ENCODE measurements at places on chromosomes 5 and 9.

- no peak for DNase-seq
Measured at GRCh38 chr5:172119921-172120688, 67.9 kb downstream of the STK10 start.

GRCh38 chr9:109870365-109870764 lies 90.4 kb downstream of the PALM2AKAP2 start:
- DNase-seq, result no peak

DNA sequence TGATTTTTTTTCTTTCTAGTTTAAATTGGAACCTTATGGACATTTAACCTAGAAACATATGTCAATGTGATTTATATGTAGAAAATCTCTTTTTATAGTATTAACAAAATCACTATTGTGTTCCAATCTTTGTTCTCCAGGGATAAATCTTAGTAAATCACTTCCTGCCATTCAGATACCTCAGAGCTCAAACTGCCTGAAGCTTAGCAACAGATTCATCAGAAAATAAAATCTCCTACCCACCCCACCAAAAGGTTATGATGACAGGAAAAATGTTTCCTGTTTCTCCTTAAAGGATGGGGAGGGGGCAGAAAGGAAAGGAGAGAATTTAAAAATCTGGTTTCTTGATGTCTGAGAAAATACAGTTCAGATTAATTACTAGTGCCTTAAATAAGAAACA lies 105.0 kb upstream of the TUT7 start:
- DNase-seq, result no peak

DNA sequence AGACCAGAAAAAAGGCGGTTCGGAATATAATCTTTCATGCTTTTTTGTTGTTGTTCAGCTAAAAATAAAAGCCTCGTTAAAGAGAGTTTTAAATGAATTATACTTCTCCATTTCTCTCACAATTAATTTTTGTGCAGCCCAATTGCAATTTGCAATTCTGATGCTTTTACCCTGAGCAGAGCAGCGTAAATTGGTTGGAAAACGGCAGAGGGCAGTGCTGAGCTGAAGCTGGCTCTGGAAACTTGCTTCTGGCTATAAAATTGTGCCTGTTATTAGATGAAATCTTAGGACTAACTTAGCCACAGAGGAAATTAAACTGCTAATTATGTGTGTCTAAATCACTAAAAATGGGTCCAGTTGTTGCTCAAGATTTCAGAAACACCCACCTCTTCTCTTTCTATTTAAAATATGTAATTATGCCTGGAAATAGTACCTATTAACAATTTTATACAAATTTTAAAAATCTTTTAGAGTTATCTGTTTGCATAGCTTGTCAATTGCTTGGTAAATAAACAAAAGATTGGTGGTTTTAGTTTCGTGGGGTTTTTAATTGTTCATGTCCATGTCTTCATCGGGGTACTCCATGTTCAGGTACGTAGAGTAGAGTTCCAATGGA lies 441.8 kb upstream of the TLE4 start:
- DNase-seq, result peak; percentile 50

DNA sequence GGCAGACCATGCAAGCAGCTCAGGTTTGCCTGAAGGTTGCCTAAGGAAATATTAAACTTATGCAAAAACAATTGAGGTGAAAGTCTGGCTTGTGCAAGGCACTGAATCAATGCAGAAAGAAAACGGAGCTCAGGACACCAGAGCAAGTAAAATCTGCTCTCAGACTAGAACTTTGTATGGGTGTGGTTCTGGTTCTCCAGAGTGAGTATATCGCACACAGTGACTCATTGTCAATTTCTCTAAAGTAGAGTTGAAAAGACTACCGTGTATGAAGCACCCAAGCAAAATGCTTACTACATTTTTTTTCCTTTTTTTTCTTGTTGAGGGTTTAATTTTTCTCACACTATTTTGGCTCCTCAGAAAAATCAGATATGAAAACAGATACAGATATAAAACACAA lies 650.3 kb upstream of the CDH10 start:
- no peak for DNase-seq

- no peak for DNase-seq
Measured at GRCh38 chr9:106728860-106729259, 134.1 kb upstream of the ZNF462 start.

DNA sequence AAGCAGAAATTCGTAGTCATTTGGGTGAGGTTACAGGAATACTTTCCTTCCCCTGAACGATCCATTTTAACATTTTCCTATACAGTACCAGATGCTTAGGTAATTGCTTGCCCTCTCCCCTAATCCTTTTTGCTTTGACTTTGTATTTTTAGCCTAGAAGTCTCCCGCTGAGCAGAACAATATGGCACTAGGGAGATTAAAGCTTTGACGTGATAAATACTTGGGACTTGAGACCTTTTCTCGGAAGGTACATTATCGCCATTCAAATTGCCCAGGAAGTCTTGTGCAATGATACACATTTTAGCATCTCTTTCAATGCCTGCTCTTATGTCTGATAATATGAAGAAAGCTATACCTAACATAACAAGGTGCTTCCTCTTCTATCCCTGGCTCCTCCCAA lies 22.9 kb upstream of the SPATA31C2 start:
- no peak for DNase-seq

DNA sequence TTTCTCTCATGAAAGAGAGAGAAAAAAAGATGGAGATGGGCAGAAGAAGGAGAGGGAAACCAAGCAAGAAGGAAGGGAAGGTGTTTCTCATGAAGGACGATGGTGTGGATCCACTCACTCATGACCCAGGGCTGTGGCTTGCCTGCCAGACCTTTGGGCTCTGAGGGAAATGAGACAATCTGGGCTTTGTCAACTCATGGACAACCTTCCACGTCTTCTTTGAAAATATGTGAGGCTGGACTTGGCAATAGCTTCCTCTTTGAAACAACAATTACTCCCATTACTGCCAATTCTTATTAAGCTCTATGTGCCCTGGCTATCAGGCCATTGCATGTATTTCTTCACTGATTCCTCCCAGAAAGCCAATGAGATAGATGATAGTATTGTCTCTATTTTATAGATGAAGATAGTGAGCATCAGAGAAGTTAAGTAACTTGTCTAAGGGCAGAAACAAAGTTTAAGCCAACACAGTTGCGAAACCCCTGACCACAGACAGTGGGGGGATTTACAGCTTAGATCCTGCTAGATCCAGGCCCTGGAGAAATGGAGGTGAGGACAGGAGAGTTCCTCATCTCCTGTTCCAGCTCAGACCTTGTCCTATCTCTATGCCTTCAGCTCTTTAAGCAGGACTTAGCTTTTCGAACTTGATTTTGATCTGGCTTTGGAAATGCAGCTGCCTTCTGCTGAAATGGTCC lies 132.4 kb downstream of the GCNT1 start:
- DNase-seq, result no peak

DNA sequence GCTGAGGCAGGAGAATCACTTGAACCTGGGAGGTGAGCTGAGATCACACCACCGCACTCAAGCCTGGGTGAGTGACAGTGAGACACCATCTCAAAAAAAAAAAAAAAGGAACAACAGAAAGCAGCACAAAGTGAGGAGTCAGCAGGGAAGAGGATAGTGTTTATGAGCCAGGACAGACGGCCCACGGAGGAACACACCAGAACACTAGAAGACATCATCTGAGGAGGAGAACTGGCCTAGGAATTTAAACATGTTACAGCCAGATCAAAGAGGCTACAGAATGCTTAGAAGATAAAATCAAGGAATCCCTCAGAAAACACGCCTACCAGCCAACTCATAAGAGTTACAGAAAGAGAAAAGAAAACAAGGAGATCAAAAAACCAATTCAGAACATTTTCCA lies 12.2 kb downstream of the UBAC1 start:
- no peak for DNase-seq

- no peak for DNase-seq
Measured at GRCh38 chr9:76417394-76417793, 23.2 kb upstream of the RFK start.

GRCh38 chr5:159049844-159050315 lies 49.8 kb downstream of the EBF1 start:
- DNase-seq, result no peak

DNA sequence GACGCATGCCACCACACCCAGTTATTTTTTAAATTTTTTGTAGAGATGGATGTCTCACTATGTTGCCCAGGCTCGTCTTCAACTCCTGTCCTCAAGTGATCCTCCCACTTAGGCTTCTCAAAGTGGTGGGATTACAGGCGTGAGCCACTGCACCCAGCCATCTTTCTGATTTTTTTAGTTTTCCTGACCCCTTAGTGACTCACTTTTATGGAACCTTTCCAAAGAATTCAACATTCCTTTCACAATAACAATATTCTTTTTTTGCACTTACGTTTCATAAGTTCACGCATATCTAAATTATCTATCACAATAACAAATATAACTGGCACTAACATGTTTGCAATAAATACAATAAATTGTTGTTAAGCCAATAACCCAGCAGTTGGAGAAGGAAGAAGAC lies 8.5 kb downstream of the ELOVL7 start:
- no peak for DNase-seq

DNA sequence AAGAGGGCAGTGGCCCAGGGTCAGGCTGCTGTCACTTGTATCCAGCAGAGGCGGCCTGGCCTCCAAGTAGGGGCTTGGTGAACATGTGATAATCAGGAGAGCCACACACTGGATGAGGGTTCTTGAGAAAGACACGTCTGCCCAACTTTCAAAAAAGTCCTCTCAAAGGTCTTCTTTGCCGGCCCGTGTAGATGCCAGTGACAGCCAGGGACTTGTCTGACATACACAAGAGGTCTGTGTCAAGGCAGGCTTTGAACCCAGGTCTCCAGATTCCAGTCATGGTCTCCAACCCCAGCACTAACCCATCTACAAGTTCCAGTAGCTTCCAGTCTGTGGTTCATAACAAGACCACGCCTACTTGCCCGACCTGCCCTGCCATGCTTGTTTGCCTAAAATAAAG lies 7.9 kb upstream of the AMBP start:
- DNase-seq, result no peak
